Esophagus mucosa (tissue), 1 donor: ENCODE measurements at places on chromosomes 12 and 14.

GRCh38 chr12:110005319-110005973 lies 6.2 kb downstream of the ANKRD13A start:
- ATAC-seq: peak; percentile 20

DNA sequence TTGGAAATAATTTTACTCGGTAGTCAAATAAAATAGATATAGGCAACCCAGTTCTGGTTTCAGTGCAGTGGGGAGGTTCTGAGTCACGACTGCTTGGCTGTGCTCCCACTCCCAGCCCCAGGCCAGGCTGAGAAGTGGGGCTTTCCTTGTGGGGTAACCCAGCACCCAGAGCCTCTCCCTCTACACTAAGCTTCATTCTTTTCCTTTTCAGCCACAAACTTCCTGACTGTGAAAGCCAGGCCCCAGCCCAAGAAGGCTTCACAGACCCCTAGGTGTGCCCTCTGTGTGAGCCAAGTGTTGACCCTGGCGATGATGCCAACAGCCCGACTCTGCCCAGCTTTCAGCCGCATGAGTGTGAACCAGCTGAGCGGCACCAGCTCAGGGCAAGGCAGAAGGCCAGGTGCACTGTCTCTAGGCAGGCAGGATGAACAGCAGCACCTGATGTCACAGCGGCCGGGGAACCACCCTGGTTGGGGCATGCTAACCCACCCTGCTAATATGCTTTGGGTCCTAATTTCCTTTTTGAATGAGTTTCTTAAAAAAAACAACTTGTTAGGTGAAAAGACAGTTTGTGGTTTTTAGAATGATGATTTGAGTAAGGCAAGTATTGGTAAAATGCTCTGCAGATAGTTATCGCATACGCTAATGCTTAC lies 42.2 kb upstream of the ATP23 start:
- peak; percentile 66 for ATAC-seq

DNA sequence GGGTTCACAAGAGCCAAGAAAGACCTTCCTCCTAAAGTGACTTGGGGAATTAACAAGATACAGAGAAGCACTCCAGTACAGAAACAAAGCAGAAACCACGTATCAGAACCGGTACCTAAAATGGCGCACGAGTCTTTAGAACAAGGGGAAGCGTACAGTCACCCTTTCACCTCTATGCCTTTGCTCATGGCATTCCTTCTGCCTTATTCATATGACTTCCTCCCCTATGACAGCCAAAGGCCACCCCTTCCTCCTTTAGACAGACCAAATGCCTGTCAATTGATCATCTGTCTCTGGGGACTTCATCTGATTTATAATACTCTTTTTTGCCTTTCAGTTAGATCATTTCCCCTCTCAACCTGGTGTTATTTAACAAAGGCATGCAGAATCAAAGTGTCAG lies 89.5 kb upstream of the OSBPL8 start:
- no peak for ATAC-seq

DNA sequence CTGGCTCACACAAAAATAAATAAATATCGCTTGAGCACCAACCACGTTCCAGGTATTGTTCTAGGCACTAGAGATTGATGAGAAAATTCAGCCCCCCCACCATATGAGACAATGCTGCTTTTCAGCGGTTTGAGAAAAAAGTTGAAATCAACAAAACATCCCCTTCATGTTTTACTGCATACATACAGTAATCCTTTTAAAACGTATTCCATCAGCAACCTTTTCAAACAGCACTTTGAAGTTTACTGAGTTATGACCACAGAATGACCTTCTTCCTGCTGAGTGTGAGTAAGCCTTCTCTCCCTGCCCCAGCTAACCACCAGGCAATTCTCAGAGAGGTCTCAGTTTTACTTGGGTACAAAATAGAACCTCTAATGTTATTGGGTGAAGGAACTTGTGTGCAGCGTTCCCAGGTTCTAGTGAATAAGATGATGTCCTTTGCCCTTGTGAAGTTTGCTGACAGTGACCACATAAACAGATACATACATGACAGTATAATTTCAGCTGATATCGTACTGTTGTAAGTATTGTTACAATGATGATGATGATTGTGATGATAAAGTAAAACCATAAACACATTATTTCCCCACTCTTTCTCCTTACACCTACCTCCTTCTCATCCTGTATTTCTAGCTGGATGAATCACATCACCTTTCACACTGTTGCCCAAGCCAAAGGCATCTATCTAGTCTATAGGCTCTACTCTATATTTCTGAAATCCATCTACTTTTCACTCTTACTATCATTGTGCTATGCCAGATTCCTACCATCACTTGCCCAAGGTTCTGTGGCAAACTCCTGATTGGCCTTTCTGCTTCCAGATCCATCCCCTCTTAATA lies 124.4 kb upstream of the KRR1 start:
- ATAC-seq: peak; percentile 59

- ATAC-seq: no peak
These were observed 312.5 kb upstream of the PRICKLE1 start for GRCh38 chr12:42902001-42902400.

DNA sequence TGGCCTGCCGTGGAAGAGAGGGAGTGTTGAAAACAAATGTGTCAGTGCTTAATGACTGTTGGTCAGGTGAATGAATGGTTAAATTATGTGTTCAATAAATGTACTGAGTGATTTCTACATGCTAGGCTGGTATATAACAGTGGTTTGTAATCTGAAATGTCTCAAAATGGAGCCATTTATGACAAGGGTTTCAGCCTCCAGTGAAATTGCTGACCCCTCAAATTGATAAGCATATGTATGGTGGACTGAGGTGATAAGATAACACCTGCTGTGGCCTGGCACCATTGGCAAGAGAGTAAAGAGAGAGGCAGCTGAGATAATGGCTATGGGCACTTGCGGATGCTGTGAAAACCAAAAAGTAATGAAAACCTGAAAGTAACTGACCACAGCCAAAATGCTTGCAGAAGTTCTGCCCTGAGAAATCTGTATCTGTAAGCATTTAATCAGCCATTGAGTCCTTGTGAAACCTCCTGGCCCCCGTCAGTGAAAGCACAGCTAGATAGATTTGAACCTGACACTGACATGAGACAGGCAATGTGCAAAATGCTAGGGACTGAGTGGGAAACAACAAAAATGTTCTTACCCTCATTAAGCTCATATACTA lies 1.4 kb upstream of the BCAT1 start:
- no peak for ATAC-seq

GRCh38 chr14:101069228-101069549 lies 165.7 kb upstream of the RTL1 start:
- no peak for ATAC-seq

- ATAC-seq: no peak
These were observed 39.5 kb upstream of the DACT1 start for GRCh38 chr14:58598028-58598803.

GRCh38 chr12:130163461-130164215 lies 1.4 kb downstream of the FZD10 start:
- ATAC-seq: no peak

DNA sequence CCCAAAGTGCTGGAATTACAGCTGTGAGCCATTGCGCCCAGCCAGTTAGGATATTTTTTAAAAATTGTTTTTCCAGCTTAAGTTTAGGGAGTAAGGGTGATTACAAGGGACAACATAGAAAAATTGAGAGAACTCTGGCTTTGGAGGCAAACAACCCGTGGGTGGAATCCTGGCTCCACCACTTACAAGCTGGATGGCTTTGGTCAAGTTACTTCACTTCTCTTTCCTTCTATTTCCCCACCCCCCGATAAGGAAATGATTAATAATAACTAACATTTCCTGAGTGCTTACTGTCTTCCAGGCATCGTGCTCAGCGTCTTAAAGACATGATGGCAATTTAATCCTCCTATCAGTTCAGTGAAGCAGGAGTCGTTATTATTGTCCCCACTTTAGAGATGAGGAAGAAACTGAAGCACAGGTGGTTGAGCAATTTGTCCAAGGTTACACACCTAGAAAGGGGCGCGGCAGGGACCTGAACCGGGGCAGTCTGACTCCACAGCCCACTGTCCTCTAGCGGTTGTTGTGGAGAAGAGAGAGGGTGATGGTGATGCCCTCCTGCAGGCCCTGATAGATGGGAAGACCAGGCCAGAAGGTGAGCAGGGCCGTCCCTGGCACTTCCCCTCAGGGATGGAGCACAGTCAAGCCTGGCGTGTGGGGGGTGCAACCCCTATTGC lies 16.7 kb upstream of the FAIM2 start:
- peak; percentile 43 for ATAC-seq

DNA sequence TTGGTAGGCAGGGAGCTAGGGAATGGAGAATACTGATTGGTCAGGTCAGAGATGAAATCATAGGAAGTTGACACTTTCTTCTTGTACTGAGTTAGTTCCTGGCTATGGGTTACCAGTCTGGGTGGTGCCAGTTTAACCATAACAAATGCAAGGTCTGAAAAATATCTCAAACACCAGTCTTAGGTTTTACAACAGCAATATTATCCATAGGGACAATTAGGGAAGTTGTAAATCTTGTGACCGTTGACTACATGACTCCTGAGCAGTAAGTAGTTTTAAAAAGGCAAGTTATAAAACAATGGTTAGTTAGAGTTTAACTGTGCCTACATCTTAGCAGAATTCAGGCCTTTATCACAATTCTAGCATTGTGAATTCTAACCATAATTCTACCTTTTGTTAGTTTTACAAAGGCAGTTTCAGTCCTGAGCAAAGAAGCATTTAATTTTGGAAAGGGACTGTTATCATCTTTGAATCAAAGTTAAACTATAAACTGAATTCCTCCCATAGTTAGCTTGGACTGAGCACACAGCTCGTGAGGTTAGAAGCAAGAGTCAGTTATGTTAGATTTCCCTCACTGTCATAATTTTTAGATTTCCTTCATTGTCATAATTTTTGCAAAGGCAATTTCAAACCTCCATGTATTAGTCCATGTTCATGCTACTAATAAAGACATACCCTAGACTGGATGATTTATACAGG lies 19.7 kb upstream of the MON2 start:
- no peak for ATAC-seq

- no peak for ATAC-seq
These were observed 129.7 kb downstream of the GLT1D1 start for GRCh38 chr12:128982933-128983332.

DNA sequence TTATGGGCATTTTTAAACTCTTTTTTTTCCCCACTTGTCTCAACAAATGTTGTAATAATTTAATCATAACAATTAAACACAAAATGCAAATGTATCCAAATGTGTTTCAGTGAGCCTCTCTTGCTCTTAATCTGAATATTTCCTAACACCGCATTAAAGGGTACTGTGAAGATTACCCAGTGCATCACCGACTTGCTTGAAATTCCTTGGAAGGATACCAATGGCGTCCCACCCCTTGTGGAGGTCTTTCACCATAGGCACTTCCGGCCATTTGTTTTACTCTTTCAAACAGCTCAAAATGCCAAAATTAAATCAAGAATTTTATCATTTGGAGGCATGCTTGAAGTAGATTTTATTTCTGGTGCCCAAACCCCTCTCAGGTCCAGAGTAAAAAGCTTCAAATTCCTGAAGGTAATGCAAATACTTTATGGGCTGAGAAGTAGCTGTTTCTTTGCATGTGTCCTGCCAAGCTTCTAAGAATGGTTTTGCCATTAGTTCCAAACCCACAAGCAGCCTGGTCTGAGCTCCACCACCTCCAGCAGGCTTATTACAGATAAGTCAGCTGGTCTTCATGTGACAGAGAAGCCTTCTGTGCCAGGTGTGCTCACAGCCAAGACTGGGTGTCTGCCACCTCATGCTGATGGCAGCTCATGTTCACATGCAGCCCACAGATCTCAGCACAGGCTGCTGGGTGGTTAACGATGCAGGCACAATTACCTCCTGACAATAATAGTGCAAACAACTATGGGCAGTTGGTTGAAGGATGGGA lies 16.4 kb upstream of the NUDT4 start:
- ATAC-seq: no peak

- ATAC-seq: no peak
These were observed 31.6 kb downstream of the MOAP1 start for GRCh38 chr14:93153121-93153520.

DNA sequence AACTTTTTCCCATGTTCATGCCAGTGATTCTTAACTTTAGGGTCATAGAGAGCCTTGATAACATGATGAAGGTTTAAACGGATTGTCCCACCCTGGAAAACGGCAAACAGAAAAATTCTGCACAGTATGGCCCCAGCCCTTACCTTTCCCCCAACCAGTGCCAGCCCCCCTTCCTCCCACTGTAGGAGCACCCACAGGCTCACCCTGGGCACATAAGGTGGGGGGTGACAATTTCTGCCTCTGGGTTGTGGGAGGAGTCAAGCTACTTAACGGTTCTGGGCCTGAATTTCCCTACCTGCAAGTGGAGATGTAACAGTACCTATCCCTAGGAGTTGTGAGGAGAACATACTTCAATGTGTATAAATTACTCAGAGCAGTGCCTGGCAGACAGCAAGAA lies 18.0 kb downstream of the XRCC3 start:
- ATAC-seq: no peak

GRCh38 chr12:97140355-97140754 lies 233.3 kb downstream of the NEDD1 start:
- no peak for ATAC-seq

- no peak for ATAC-seq
These were observed 166.3 kb downstream of the KIF26A start for GRCh38 chr14:104304451-104305351.

- ATAC-seq: peak; percentile 47
These were observed 13.3 kb downstream of the SLC15A4 start for GRCh38 chr12:128810182-128811127.

DNA sequence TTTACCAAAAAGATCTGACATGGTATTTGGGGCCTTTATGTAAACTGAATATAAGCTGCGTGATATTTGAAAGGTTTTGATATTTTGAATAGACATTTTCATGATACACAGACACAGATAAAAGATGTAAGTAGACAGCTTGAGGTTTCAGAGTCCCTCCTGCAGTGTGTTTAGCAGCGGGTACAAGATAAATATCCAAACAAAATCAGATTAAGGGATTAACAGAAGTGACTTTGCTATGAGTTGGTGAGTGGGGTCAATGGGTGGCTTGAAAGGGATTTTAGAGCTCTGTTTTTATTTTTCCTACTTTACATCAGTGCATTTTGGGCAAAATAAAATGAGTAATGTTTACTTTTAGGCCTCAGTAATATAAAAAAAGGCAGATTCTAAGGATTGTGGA lies 84.1 kb downstream of the IGF1 start:
- ATAC-seq: no peak
